Endodermal cell (in vitro differentiated cells): ENCODE measurements at places on chromosomes 1 and 21. TPM values are rescaled to one million over a fixed set of nuclear protein-coding genes. Genes with fewer than 3 reads are reported as not detected.

The KRTAP11-1 gene
- not detected in 2 replicates for total RNA-seq

DNA sequence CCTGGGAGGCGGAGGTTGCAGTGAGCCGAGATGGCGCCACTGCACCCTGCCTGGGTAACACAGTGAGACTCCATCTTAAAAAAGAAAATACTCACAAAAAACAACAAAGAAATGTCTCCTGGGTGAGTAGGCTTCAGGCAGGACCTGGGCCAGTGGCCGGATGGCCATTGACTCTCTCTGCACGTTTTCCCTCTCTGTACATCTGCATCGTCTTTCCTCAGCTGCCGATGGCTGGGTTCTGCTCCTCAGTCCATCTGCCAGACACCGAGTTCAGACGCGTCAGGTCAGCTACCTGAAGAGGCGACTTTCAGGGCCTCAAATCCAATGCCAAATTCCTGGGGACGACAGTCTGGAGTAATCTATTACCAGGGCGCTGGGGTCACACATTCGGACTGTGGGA is 199.3 kb downstream of the CAMTA1 start:
- no peak for DNase-seq
- no peak overlapping the region for H3K4me3 ChIP-seq
- no peaks in the 10 kb centered on the region for H3K36me3 ChIP-seq
- H3K4me1 ChIP-seq = no peaks in the 10 kb centered on the region

DNA sequence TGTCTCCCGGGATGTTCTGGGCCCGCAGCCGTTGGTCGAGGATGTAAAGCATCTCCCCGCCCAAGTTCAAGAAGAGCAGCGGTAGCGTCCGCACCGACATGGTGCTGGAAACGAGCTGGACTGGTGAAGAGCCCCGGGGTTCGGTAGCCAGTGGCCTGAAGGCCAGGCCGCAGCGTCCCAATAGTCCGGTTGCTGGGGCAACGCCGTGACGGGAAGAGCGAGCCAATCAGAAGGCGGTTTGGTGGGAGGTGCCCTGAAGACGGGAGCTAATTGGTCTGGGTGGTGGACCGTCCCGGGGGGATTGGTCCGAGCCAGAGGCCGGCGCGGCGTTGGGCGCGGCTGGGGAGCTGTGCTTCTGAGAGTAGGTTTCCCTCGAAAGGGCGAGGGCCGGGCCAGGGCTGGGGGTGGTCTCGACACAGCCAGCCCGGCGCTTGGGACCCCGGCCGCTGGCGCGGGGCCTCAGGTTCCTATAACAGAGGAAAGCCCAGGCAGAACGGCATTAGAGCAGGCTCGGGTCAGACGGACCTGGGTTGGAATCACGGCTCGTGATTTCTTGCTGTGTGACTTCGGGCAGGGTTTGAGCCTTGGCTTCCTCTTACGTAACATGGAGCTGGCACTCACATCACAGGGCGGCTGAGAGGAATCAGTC is at the start of gene OSCP1:
OSCP1 (minus strand) TSS at position 182 of the 649 bp plus-strand sequence; CDS start at position 100, 82 bp downstream.
- DNase-seq = peak; percentile 97
- no peaks in the 10 kb centered on the region for H3K27me3 ChIP-seq
- H3K27ac ChIP-seq = peak within 1 kb of the TSS; percentile 75

DNA sequence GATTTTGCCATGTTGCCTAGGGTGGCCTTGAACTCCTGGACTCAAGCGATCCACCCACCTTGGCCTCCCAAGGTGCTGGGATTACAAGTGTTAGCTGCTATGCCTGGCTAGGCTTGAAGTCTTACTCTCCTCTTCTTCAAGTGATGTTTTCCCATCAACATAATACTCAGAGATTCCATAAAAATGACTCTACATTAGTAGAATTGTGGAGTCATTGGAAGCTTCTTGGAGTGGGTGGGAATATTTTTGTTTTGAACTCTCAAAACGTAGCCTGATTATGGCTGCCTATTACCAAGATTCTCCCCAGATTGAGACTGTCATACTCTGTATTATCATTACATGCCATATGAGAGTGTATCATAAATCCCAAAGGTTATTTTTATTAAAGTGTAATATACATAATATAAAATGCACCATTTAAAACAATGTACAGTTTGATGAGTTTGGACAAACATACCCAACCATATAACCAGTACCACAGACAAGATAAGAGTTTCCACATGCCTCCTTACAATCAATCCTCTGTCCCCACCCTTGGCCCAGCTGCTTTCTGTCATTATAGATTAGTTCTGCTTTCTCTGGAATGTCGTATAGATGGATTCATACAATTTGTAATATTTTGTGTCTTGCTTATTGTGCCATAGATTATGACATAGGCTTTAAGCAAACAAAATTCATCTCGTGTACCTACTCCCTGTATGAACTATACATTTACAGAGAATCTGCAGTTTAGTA is 8.0 kb upstream of the DNM3 start:
- no peaks in the 10 kb centered on the region for H3K36me3 ChIP-seq
- no peak for DNase-seq
- no peaks in the 10 kb centered on the region for H3K27me3 ChIP-seq
- no peak overlapping the region for H3K27ac ChIP-seq

DNA sequence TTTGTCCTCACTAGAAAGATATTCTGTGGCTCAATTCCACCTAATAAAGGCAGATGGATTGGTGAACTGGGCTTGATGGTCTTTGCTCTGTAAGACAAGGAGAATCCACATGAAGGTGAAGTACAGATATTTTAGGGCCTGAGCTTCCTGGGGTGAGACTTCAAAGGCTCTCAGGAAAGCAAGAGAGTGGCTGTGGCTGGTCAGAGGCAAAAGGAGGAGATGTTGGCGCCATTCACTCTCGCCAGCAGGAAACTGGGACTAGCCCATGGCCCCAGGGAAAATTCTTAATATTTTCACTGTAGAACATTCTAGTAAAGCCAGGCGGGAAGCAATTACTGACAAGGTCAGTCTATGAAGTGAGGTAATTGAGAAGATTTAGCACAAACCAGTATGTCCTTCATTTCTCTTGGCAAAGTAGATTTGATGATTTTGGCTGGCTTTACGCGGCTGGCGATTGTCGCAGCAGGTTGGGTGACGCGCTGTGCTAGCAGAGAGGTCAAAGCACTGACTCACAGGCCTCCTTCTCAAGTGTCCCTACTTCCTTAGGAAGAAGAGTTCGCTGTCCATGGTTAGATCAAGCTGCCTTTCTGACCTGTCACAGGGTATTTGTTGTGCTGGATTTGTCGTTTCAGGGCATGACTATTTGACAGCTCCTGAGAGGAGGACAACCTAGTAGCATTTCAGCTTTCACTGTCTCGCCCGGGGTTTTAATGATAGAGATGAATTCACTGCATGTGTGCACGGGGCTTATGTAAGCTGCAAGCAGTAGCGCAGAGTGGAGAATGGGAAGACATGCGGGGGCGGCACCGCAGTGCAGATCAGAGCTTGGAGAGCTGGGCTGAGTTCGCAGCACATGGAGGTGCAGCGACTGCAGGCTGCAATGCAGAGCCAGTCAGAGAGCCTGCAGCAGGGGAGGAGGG is 32.7 kb downstream of the XCL1 start:
- no peaks in the 10 kb centered on the region for H3K36me3 ChIP-seq
- no peaks in the 10 kb centered on the region for H3K27me3 ChIP-seq
- peak; percentile 78 for DNase-seq
- peak overlapping the region; percentile 43 for H3K27ac ChIP-seq
- no peaks in the 10 kb centered on the region for H3K4me1 ChIP-seq
- H3K4me3 ChIP-seq = no peak overlapping the region

DNA sequence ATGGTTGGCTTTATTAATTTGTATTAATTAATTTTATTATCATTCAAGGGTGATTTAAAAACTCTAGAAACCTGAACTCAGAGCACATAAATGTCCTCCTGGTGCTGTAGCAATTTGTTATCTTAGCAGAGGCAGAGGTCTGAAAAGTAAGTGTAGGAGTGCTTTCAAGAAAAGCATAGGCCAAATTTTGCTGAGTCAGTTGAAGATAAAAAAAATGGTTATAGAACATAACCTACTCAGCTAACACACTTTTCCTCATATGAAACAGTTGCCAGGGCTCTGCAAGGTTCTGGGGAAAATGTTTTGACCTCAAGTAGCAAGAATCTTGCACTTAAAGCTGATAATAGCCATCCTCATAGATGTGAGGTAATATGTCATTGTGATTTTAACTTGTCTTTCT is 53.5 kb upstream of the CHODL start:
- H3K27me3 ChIP-seq = no peaks in the 10 kb centered on the region
- no peak for DNase-seq
- H3K27ac ChIP-seq = no peak overlapping the region
- no peak overlapping the region for H3K4me3 ChIP-seq
- no peaks in the 10 kb centered on the region for H3K4me1 ChIP-seq

DNA sequence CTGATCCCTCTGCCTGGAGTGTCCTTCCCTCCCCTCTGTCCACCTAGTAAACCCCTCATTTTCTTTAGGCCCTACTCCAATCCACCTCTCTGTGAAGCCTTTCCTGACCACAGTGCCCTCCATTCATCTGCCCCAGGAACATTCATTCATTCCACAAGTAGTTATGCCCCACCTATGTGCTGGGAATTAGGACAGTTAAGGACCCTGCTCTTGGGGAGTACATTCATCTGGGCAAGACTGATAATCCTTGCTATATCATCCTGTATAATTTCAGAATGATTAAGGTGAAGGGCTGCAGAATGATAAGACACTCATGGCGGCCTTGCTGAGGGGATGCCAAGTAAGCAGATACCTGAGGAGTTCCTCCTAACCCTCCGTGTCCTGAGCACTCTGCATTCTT is 10.3 kb upstream of the FAM20B start:
- no peaks in the 10 kb centered on the region for H3K36me3 ChIP-seq
- DNase-seq = no peak
- H3K4me3 ChIP-seq = no peak overlapping the region
- no peak overlapping the region for H3K27ac ChIP-seq

- no peaks in the 10 kb centered on the region for H3K36me3 ChIP-seq
- H3K4me1 ChIP-seq = no peaks in the 10 kb centered on the region
Observed at GRCh38 chr1:168379104-168379860, 98.6 kb downstream of the TBX19 start.

DNA sequence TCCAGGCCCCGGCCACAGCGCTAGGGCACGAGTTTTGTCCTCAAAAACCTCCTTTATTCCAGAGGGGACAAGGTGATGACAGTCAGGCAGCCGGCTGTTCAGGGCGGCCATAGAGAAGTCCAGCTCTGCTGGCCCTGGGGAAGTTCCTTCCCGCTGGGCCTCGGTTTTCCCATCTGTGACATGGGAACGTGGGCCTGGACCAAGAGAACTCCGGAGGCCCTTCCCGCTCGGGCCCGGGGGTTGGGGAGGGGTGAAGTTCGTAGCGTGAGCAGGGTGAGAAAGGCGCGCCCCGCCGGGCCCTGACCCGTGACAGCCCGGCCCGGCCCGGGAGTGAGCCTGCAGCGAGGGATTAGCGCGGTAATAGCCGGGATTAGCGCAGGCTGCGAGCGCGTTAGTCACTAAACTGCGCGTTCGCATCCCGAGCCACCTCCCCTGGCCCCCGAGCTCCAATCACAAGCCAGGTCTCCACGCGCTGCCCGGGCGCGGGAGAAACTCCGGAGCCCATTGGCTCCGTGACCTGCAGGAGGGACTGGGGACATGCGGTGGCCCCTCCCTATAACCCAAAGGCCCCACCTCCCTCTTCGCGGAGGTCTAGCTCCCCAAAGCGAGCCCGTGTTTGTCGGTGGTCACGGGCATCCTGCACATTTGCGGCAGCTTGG is 29.8 kb upstream of the PADI2 start:
- H3K4me3 ChIP-seq = no peak overlapping the region
- DNase-seq = no peak
- no peak overlapping the region for H3K27ac ChIP-seq
- H3K27me3 ChIP-seq = no peaks in the 10 kb centered on the region
- H3K4me1 ChIP-seq = no peaks in the 10 kb centered on the region

- no peak overlapping the region for H3K27ac ChIP-seq
- DNase-seq = peak; percentile 59
- H3K27me3 ChIP-seq = peaks cover 28% of the 10 kb centered on the region
- no peaks in the 10 kb centered on the region for H3K36me3 ChIP-seq
- H3K4me1 ChIP-seq = no peaks in the 10 kb centered on the region
- no peak overlapping the region for H3K4me3 ChIP-seq
Observed at GRCh38 chr1:155052439-155053395, 1.6 kb downstream of the ADAM15 start.

DNA sequence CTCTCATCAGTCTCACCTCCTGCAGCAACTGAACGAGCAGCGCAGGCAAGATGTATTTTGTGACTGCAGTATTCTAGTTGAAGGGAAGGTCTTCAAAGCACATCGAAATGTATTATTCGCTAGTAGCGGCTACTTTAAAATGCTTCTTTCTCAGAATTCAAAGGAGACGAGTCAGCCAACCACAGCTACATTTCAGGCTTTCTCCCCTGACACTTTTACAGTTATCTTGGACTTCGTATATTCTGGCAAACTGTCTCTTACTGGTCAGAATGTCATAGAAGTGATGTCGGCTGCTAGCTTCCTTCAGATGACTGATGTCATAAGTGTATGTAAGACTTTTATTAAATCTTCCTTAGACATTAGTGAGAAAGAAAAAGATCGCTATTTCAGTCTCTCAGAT is 53.7 kb downstream of the ZBTB8A start:
- no peak for DNase-seq
- H3K4me3 ChIP-seq = no peak overlapping the region
- no peak overlapping the region for H3K27ac ChIP-seq
- H3K27me3 ChIP-seq = no peaks in the 10 kb centered on the region
- H3K36me3 ChIP-seq = peaks cover 46% of the 10 kb centered on the region

GRCh38 chr1:55172272-55172671 is 42.9 kb downstream of the USP24 start:
- peaks cover 92% of the 10 kb centered on the region for H3K36me3 ChIP-seq
- no peak overlapping the region for H3K4me3 ChIP-seq
- no peak overlapping the region for H3K27ac ChIP-seq
- H3K27me3 ChIP-seq = no peaks in the 10 kb centered on the region
- DNase-seq = no peak

GRCh38 chr21:34639882-34640788 is 25.2 kb upstream of the RCAN1 start:
- no peak overlapping the region for H3K27ac ChIP-seq
- no peaks in the 10 kb centered on the region for H3K36me3 ChIP-seq
- no peak for DNase-seq
